Aorta (tissue), 5 donors: ENCODE measurements at places on chromosomes 5 and 9.

- no peak overlapping the region for H3K4me3 ChIP-seq
- no peaks in the 10 kb centered on the region for H3K4me1 ChIP-seq
- DNase-seq: no peak
- no peak overlapping the region for H3K27ac ChIP-seq
- H3K36me3 ChIP-seq: no peaks in the 10 kb centered on the region
These were observed 62.9 kb downstream of the TMEM232 start for GRCh38 chr5:110663525-110663924.

DNA sequence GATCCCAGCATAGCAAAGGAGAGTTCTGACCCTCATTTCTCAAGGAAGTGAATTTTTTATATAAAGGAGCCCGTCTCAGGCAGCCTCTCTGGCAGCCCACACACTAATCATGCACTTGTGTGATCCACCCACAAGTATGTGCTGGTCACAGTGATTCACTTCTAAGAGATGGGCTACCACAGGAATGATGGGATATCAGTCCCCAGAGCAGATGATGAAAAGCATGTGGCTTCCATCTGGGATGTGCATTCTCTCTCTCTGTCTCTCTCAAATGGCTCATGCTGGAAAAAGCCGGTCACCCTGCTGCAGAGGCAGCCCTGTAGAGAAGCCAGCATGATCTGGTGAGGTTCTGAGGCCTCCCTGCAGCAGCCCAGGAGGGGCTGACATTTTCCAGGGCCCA is 74.2 kb upstream of the ADCY2 start:
- H3K27ac ChIP-seq: no peak overlapping the region
- H3K4me3 ChIP-seq: no peak overlapping the region
- no peak for DNase-seq
- H3K27me3 ChIP-seq: no peaks in the 10 kb centered on the region

DNA sequence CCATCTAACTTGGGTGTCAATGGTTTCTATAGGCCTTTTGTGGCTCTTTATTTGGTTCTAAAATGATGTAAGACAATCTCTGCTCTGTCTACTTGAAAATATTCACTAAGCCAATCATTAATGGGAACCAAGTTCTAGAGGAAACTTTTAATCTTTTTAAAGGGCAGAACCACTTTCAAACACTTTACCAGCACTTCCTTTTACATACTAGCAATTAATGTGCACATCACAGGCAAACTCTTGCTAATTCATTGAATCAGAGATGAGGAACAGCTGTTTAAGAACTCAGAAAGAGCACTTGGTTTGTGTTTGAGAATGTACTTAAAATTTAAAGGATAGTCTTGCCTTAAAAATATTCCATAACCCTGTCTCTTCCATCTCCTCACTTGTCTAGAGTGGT is 83.4 kb downstream of the PAPPA start:
- no peak overlapping the region for H3K4me3 ChIP-seq
- no peak for DNase-seq
- H3K27ac ChIP-seq: no peak overlapping the region
- H3K27me3 ChIP-seq: no peaks in the 10 kb centered on the region
- H3K4me1 ChIP-seq: no peaks in the 10 kb centered on the region
- H3K36me3 ChIP-seq: no peaks in the 10 kb centered on the region

GRCh38 chr9:99305820-99306811 is 84.0 kb downstream of the SEC61B start:
- no peak overlapping the region for H3K4me3 ChIP-seq
- no peak overlapping the region for H3K27ac ChIP-seq
- no peaks in the 10 kb centered on the region for H3K27me3 ChIP-seq
- H3K36me3 ChIP-seq: no peaks in the 10 kb centered on the region

DNA sequence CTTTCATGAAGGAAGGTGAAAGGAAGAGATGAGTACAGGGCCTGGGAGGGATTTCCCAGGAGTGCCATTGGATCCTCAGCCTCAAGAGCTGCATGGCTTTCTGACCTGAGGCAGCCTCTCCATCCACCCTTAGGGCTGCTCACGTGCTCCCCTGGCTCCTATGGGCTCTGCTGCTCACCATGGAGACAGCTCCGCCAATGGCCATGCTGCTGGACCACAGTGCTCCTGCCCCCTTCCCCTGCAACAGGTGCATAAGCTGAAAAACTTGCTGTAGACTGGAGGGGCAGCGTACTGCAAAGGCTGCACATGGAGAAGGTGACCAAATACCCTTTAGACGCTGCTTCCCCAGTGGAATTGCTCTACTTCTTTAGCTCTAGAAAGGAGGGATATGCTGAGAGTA is 112.7 kb upstream of the PANK3 start:
- H3K4me1 ChIP-seq: no peaks in the 10 kb centered on the region
- no peaks in the 10 kb centered on the region for H3K36me3 ChIP-seq
- H3K27ac ChIP-seq: no peak overlapping the region
- no peak for DNase-seq
- H3K4me3 ChIP-seq: no peak overlapping the region
- H3K27me3 ChIP-seq: no peaks in the 10 kb centered on the region
